ENCODE measurements at places on chromosomes 4 and X.

DNA sequence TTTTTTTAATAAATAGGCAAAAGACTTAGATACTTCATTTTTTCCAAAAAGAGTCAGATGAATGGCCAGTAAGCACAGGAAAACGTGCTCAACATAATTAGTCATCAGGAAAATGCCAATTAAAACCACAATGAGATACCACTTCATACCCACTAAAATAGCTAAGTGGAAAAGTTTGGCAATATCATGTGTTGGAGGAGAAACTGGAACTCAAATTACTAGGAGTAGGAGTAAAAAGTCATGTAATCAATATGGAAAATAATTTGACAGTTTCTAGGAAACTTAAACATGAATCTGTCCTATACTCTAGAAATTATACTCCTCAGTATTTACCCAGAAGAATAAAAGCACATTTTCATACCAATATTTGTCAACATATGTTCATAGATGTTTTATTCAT is 449.8 kb downstream of the INPP4B start:
- no peak for DNase-seq

- DNase-seq: no peak
Observed at GRCh38 chr4:156771171-156771837, 200.3 kb downstream of the PDGFC start.

GRCh38 chrX:121389976-121390714 is 342.7 kb downstream of the GLUD2 start:
- DNase-seq: no peak

DNA sequence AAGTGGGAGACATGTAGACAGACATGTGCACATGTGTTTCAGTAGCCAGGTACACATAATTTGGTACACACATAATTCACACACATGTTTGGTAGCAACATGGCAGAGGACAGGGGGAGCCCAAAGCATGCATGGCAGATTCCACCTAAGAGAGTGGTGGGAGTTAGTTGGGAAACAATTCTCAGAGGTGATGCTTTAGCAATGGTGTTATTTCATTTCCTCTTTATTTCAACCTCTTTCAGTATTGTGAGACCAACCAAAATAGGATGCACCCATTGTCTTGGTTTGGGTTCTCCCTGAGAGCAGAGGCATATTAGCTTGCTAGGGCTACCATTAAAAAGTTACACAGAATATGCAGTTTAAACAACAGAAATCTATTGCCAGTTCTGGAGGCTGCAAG is 92.2 kb upstream of the ANXA3 start:
- DNase-seq: no peak

- DNase-seq: no peak
Observed at GRCh38 chrX:39756086-39756883, 341.5 kb downstream of the BCOR start.

DNA sequence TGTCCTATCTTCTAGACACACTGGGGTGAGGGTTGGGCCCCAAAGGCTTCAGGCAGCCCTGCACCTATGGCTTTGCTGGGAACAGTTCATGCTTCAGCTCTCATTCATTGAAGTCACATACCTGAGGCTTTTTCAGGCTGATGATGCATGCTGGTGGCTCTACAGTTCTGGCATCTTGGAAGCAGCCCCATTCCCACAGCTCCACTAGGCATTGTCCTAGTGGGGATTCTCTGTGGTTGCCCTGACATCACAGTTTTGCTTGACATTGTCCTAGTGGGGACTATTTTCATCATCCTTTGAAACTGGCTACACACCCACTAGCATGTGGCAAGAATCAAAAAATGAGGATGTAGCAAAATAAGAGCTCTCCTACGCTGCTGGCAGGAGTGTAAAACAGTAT is 37.7 kb upstream of the C4orf17 start:
- DNase-seq: no peak

All from endodermal cell (in vitro differentiated cells).